ENCODE measurements at places on chromosomes 1 and 21. TPM values are rescaled to one million over a fixed set of nuclear protein-coding genes. Genes with fewer than 3 reads are reported as not detected.

- no peak overlapping the region for H3K4me3 ChIP-seq
- no peak for DNase-seq
- H3K36me3 ChIP-seq: no peaks in the 10 kb centered on the region
- no peaks in the 10 kb centered on the region for H3K4me1 ChIP-seq
- no peaks in the 10 kb centered on the region for H3K27me3 ChIP-seq
Measured at GRCh38 chr1:78334952-78335351, 155.8 kb upstream of the PTGFR start.

- no peak overlapping the region for H3K4me3 ChIP-seq
- no peaks in the 10 kb centered on the region for H3K27me3 ChIP-seq
- no peak for DNase-seq
Measured at GRCh38 chr21:35359076-35359475, 310.0 kb upstream of the RUNX1 start.

- no peak overlapping the region for H3K27ac ChIP-seq
- peaks cover 10% of the 10 kb centered on the region for H3K36me3 ChIP-seq
- H3K4me1 ChIP-seq: no peaks in the 10 kb centered on the region
Measured at GRCh38 chr21:44043613-44044012, 31.5 kb downstream of the TRAPPC10 start.

DNA sequence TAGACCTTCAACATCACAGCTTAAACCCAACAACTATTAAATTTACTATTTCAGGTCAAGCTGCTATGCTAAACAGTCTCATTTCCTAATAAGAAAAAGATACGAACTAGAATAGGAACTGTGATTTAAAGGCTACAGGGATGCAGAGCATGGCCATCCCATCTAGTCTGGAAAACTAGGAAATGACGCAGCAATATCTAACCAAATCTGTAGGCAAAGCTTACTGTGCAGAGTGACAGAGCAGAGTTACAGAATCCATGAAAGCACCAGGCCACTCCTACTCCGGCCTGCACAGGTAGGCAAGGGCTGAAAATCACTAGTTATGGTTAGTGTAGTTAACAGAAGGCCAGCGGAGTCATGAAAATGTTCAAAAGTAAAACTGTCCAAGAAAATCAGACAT lies 2.1 kb downstream of the HLCS start:
- no peak overlapping the region for H3K4me3 ChIP-seq
- H3K27ac ChIP-seq: no peak overlapping the region
- H3K36me3 ChIP-seq: no peaks in the 10 kb centered on the region
- H3K27me3 ChIP-seq: no peaks in the 10 kb centered on the region
- H3K4me1 ChIP-seq: no peaks in the 10 kb centered on the region
- DNase-seq: no peak

GRCh38 chr1:178935610-178936009 lies 64.7 kb upstream of the ANGPTL1 start:
- peak; percentile 47 for DNase-seq
- no peaks in the 10 kb centered on the region for H3K4me1 ChIP-seq
- H3K27me3 ChIP-seq: no peaks in the 10 kb centered on the region
- H3K36me3 ChIP-seq: no peaks in the 10 kb centered on the region
- H3K27ac ChIP-seq: no peak overlapping the region

- no peaks in the 10 kb centered on the region for H3K27me3 ChIP-seq
- H3K27ac ChIP-seq: no peak overlapping the region
- no peaks in the 10 kb centered on the region for H3K4me1 ChIP-seq
- no peak overlapping the region for H3K4me3 ChIP-seq
- no peaks in the 10 kb centered on the region for H3K36me3 ChIP-seq
Measured at GRCh38 chr1:152546704-152547103, 19.9 kb downstream of the LCE3E start.

- no peaks in the 10 kb centered on the region for H3K27me3 ChIP-seq
- H3K27ac ChIP-seq: peak overlapping the region; percentile 94
- H3K4me3 ChIP-seq: peak overlapping the region; percentile 97
- no peak for DNase-seq
Measured at GRCh38 chr1:184385865-184386311, 941 bp upstream of the C1orf21 start.

GRCh38 chr1:105591681-105592080 lies 1464.8 kb upstream of the PRMT6 start:
- H3K27me3 ChIP-seq: no peaks in the 10 kb centered on the region
- H3K36me3 ChIP-seq: no peaks in the 10 kb centered on the region
- H3K4me1 ChIP-seq: no peaks in the 10 kb centered on the region
- H3K4me3 ChIP-seq: no peak overlapping the region
- no peak overlapping the region for H3K27ac ChIP-seq
- DNase-seq: no peak

DNA sequence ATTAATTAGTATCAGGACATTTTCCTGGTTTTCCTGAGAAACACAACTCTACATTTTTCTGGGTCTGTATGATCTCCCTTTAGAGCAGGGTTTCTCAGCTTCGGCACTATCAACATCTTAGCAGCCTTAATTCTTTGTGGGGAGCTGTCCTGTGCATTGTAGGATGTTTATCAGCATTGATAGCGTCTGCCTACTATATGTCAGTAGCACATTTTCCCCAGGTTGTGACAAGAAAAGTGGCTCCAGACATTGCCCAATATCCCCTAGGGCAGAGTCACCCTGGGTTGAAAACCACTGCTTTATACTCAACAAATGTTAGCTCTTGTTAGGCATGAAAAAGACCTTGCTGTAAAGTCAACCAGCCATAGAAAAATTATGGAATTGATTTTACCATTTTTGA lies 195.1 kb upstream of the FMN2 start:
- H3K4me1 ChIP-seq: no peaks in the 10 kb centered on the region
- no peak for DNase-seq
- H3K27me3 ChIP-seq: no peaks in the 10 kb centered on the region
- H3K36me3 ChIP-seq: no peaks in the 10 kb centered on the region

DNA sequence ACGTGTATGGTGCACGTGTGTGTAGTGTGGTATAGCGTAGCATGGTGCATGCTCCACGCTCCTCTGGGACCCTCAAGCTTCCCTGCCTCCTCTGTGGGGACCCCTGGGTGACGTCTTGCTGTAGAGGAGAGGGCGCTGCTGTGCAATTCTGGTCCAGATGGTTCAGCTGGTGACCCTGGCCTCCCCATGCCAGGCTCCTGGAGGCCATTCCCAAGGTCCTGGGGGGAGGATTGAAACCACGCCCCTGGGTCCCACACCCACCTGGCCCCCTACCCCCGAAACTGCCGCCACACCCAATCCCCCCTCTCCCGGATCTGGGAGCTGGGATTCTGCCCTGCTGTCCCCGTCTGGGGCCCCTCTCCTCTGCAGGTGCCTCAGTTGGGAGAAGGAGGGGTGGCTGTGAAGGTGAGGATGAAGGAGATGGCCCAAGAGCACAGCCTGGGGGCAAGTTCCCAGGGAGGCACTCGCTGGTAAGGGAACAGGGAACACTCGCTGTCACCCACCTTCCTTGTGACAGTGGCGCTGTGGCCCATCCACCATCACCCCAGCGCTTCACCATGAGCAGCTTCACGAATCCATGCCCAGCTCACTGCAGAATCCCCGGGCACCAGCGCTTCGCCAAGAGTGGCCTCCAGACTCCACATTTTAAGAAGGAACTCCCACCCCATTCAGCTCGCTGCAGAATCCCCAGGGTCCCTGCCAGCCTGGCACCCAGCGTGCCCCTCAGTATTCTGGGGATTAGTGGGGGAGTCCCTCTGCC lies 38.0 kb downstream of the WDR4 start:
- H3K4me1 ChIP-seq: no peaks in the 10 kb centered on the region
- no peaks in the 10 kb centered on the region for H3K27me3 ChIP-seq
- no peak overlapping the region for H3K4me3 ChIP-seq
- H3K27ac ChIP-seq: no peak overlapping the region

- H3K4me1 ChIP-seq: peaks cover 3% of the 10 kb centered on the region
- DNase-seq: no peak
- H3K27ac ChIP-seq: peak overlapping the region; percentile 2
- no peaks in the 10 kb centered on the region for H3K27me3 ChIP-seq
Measured at GRCh38 chr1:185674201-185674600, 60.0 kb upstream of the HMCN1 start.

TMCO4 gene
- total RNA-seq: 5.7 TPM

CRP gene
- not detected for total RNA-seq

FAM167B gene
- total RNA-seq: 6.4 TPM
